ENCODE measurements at places on chromosomes 2 and 18.

- DNase-seq, result no peak
Measured at GRCh38 chr2:168663993-168664392, 138.4 kb upstream of the NOSTRIN start.

DNA sequence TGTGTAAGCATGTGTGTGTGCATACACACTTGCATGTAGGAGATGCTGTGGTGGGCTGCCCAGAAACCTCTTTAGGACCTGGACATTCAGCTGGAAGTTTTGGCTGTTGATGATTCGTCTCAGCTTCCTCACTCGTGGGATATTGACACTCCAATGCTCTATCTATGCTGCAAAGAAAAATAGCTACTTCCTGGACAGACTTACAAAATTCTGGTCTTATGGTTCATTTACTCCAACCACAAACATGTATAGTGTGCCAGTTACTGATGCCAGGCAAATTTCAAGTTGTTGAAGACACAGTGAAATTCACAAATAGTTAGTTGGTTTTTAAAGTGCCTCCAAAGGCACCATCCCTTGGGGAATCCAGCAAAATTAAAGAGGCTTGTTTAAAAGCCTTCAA, 882.6 kb downstream of the CPS1 start:
- no peak for DNase-seq

DNA sequence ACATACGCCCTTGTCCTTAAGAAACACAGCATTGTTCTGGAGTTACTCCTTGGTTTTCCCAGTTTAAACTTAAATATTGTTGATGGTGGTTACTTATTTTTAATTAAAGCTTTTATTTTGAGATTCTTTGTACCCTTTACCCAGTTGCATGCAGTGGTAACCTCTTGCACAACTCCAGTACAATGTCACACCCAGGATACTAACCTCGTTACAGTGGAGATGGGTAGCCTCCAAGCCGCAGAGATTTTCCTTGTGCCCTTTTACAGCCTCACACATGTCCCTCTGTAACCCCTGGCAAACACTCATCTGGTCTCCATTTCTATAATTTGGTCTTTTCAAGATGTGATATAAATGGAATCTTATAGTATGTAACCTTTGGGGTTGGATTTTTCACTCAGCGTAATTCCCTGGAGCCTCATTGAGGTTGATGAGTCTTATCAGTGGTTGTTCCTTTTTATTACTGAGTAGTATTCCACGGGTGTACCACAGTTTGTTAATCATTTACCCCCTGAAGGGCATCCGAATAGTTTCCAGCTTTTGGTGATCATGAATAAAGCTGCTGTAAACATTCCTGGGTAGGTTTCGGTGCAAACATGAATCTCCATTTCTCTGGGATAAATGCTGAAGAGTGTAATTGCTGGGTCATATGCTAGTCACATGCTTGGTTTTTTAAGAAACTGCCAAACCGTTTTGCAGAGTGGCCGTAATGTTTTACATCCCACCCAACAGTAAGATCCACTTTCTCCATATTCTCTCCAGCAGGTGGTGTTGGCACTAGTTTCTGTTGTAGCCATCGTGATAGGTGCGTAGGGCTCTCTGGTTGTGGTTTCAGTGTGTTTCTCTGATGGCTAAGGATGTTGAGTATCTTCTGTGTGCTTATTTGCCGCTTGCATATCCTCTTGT, 68.6 kb downstream of the DGKD start:
- DNase-seq, result no peak

GRCh38 chr18:46379323-46379950, 275.3 kb downstream of the HAUS1 start:
- DNase-seq, result no peak

- no peak for DNase-seq
Measured at GRCh38 chr2:7497178-7497577, 580.0 kb downstream of the RNF144A start.

Data from stimulated activated CD8-positive, alpha-beta memory T cell treated with anti-CD3 and anti-CD28 coated beads, Interleukin-4, amount 100 ng/mL, for 24 hours (primary cell).